Activated CD4-positive, alpha-beta memory T cell treated with anti-CD3 and anti-CD28 coated beads for 36 hours (primary cell): ENCODE measurements at places on chromosomes 5 and 9. TPM values are rescaled to one million over a fixed set of nuclear protein-coding genes. Genes with fewer than 3 reads are reported as not detected.

GRCh38 chr5:87116825-87117512 is 150.7 kb upstream of the RASA1 start:
- no peak for DNase-seq

- DNase-seq, result no peak
These were observed 228.9 kb downstream of the KIAA0825 start for GRCh38 chr5:94389515-94389899.

GRCh38 chr5:135810188-135810943 is 24.1 kb upstream of the SLC25A48 start:
- DNase-seq, result no peak

DNA sequence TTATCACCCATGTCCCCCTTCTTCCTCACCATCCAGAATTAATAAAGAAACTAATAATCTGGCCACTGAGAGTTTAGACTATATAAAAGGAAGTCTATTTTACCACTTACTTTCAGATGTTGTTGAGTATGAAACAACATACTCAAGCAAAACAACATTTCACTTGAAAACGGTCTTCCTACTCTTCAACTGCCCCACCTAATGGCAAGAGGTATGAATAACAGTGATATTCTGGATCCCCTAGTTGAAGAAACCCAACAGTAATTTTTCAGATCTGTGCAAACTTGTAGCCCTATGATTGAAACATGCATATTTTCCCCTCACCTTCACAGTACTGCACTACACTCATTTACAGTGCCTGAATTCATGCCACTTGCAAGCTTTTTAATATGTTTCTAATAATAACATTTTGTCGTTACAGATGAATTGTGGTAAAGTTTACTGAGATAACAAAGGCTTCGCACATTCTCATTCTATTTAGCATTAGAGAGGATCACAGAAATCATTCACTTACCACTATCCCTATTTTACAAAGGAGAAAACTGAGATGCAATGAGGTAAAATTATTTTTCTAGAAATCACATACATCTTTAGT is 267.9 kb upstream of the PDE4D start:
- DNase-seq, result no peak

GRCh38 chr5:5025774-5026408 is 114.2 kb upstream of the ADAMTS16 start:
- DNase-seq, result peak; percentile 11

DNA sequence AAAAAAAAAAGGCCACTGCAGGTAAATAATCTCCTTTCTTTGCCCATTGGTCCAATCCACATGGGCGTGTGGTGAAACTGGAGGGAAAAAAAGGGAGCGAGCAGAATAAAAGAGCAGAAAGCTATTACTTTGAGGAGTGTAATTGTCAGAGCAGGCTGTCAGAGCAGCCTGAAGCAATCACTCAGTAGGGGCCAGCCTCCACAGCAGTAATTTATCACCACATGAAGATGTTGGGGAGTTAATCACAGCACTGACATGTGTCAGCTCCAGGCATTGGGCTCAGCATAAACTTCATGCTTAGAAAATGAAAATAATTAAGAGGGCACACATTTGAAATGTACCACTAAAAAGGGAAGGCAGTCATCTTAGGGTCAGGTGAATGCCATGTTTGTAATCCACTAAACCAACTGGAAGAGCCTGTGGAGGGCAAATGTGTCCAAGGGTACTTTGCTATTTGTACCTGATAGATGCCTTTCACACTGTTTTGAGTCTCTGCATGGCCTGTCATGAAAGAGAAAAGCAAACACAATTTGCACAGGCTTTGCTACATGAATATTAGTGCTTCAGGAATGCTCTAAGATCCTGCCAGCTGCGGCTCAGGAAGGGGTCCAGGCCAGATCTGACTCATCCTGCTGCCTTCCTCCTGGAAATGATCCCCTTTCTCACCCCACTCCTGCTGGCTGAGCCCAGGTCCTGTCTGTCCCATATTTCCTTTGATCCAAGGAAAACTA is 2.9 kb upstream of the PTGER4 start:
- peak; percentile 54 for DNase-seq

The CHSY3 gene
- total RNA-seq, result not detected

DNA sequence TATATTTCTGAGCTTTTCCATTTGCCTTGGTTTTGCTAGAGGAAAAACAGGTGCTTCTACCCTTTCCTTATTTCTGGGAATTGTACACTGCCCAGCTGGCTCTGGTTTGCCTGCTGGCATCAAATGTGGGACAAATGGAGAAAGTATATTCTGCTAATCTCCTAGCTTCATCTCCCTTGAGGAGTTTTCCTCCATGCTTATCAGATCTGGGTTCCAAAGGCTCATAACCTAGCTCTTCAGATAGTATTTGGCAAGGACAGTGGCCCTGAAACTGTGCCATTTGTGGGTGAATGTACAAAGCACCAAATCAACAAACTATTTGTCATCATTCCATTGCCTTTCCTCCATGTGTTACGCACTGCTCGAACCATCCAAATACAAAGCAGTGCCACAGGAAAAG is 16.2 kb downstream of the PRLR start:
- DNase-seq, result no peak

The SPATA31E1 gene
- not detected for total RNA-seq

- no peak for DNase-seq
These were observed 30.5 kb downstream of the ADAMTS2 start for GRCh38 chr5:179314606-179315355.

- DNase-seq, result no peak
These were observed 122.8 kb downstream of the KCNIP1 start for GRCh38 chr5:170626507-170627150.

- no peak for DNase-seq
These were observed 444.7 kb downstream of the HINT1 start for GRCh38 chr5:130720355-130720754.

DNA sequence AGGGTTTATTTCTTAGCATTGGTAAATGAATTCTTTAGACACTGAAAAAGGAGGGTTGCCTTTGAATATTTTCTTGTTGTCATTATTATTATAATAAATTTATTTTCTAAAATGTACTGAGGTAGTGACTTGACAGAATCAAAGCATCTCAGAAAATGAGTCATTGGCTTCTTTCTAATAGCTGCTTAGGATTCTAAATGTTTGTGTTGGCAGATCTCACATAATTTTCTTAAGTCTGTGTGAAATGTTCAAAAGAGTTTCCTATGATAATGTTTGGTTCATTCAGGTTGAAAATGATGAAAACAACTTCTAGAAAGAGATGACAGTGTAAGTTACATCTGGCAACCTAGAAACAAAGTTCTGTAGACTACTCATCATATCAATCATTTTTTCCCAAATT is 69.7 kb downstream of the SH3GL2 start:
- no peak for DNase-seq

GRCh38 chr9:2691212-2691611 is 26.1 kb upstream of the KCNV2 start:
- DNase-seq, result no peak

The BTNL9 gene
- total RNA-seq, result not detected

DNA sequence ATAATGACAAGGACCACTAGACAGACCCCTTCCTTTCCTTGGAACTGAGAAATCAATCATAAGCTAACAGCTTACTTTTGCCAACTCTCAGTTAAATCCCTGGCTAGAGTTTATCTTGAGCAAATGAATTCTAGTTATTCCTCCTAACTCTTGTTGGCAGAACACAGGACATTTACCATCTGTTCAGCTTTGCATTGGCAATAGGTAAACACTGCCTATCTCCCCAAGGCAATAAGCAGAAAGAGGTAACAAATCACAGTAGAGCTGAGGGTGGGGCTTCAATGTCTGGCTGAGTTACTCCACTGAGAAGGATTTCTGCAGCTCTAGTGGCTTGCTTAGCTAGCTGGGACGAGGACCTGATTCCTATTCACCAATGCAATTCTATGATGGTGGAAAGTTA is 503.3 kb upstream of the GRIA1 start:
- DNase-seq, result no peak

The COL23A1 gene
- total RNA-seq, result not detected

The OTULINL gene
- total RNA-seq, result 12.2 TPM

The TRPM3 gene
- total RNA-seq, result not detected

The IL13 gene
- 14.9 TPM for total RNA-seq

GRCh38 chr5:13234-13633 is 78.7 kb upstream of the PLEKHG4B start:
- DNase-seq, result no peak

DNA sequence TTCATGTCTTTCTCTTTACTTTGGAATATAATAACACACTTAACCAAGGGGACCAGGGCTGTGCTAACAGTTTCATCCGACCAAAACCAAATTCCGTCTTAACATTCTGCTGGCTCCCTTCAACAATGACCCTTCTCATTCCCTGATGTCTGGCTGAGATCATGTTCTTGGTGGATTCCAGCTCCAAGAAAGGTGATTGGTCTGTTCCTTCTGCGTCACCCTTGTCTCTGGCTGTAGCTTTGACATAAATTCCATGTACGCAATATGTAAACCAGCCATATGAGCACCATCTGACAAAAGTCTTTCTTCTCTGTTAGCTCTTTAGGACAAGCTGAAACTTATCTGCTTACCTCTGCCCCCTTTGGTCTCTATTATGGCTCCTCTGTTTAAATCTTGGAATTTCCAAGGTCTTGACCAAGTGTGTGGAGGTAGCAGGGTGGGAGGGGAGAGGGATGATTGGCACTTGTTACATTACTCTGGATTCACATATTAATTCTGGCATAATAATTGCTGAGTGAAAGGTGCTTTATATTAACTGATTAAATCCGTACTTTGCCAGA is 45.7 kb upstream of the HSD17B4 start:
- no peak for DNase-seq

DNA sequence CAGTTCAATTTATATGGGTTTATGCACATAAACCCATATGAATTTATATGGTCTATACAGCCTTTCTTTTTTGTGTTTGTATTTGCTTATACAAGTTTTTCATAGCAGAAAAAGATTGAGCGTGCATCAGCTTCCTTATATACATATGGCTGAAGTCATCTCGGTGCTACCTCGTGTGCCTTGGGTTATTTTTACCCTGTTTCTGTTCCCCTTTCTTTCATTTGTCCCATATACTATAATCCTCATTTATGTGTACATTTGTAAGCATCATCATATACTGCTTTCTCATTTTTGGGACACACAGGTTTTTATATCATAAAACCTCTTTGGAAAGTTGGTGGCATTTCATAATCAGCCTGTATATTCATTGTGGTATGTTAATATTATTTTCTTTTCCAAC is 107.8 kb upstream of the ADAMTSL1 start:
- no peak for DNase-seq

- no peak for DNase-seq
These were observed 81.7 kb upstream of the SPTLC1 start for GRCh38 chr9:92196909-92197308.

GRCh38 chr5:37370550-37370863 is 399 bp downstream of the NUP155 start:
- no peak for DNase-seq

GRCh38 chr9:106717686-106718085 is 145.3 kb upstream of the ZNF462 start:
- DNase-seq, result no peak

The ABO gene
- not detected for total RNA-seq
